Neuronal stem cell (in vitro differentiated cells): ENCODE measurements at places on chromosomes 7 and 10.

DNA sequence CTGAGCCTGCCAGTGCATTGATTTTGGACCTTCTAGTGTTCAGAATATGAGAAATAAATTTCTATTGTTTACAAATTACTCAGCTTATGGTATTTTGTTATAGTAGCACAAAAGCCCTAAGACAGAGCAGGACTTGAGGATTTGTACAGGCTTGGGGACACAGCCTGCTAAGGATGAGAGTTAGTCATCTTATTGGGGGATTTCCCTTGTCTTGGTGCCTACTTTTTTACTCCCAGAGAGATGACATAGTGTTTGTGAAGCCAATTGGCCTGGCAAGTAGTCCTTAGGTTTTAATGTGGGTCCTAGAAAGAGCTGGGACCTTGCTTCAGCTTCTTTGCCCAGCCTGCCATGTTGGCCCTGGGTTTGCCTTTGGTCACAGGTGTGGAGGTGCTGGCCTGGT, 364.0 kb downstream of the REEP3 start:
- no peak for DNase-seq

GRCh38 chr7:81857385-81857784, 87.5 kb upstream of the HGF start:
- no peak for DNase-seq

GRCh38 chr10:79610601-79611191, at the start of gene SFTPA1:
Gene SFTPA1, plus strand, starts transcription at chr10:79610939. Its CDS starts 887 bp downstream, at chr10:79611826.
- DNase-seq = no peak

GRCh38 chr10:75107756-75108683, 3.4 kb upstream of the SAMD8 start:
- no peak for DNase-seq

DNA sequence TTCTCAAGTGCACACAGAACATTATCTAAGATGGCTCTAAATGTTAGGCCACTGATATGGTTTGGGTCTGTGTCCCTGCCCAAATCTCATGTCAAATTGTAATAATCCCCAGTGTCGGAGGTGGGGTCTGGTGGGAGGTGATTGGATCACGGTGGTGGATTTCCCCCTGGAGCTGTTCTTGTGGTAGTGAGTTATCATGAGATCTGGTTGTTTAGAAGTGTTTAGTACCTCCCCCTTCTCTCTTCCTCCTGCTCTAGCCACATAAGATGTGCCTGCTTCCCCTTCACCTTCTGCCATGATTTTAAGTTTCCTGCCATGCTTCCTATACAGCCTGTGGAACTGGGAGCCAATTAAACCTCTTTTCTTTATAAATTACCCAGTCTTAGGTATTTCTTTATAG, 11.2 kb upstream of the GSTK1 start:
- no peak for DNase-seq

- no peak for DNase-seq
These were observed 182.0 kb downstream of the TCERG1L start for GRCh38 chr10:131129544-131129943.

- DNase-seq = no peak
These were observed 140.7 kb downstream of the RGS10 start for GRCh38 chr10:119401671-119402395.

DNA sequence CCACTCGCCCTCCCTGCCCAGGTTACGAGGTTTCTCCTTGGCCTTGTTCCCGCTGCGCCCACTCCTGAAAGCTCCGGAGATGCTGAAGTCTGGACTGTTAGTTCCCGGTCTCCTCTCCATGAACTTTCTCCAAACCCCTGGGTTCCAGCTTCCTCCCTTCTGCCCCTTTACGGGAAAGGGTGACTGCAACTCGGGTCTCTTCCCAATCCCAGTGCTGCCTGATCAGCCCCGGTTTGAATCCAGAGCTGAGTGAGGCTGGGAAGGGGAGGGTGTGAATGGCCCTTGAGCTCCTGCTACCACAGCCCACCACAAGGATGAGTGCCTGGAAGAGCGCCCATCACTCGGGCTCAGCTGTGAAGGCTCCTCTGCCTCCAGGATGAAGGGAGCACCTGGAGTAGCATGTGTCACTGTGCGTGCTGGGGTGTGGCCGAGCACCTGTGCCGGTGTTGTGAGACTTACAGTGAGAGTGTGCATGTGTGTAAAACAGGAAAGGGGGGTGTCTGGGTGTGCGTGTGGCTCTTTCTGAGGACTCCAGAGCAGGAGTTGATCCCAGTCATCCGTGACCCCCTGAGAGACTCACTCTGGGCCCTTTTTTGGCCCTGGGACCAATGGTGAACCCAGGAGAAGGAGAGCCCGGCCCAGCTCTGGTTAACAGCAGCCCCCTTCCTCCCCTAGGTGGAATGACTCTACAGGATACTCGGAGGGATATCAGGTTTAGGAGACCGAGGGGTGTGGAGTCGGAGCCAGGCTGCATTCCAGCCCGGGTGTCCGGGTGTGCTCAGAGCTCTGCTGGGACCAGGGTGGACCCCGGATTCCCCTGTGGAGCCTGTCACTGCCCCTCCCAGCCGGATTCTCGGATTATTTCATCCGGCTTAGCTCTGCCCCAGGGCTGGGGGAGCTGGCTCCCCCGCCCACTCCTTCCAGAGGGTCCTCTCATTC, 1.1 kb upstream of the ZNF467 start:
- DNase-seq = no peak
